Left colon (tissue), 2 donors: ENCODE measurements at places on chromosomes 13 and 19. TPM values are rescaled to one million over a fixed set of nuclear protein-coding genes. Genes with fewer than 3 reads are reported as not detected.
A peak's percentile ranks its signal among the peaks of the same experiment; 100 is the strongest.

GRCh38 chr19:41376998-41377365 is 649 bp downstream of the TMEM91 start:
- no peak for DNase-seq

DNA sequence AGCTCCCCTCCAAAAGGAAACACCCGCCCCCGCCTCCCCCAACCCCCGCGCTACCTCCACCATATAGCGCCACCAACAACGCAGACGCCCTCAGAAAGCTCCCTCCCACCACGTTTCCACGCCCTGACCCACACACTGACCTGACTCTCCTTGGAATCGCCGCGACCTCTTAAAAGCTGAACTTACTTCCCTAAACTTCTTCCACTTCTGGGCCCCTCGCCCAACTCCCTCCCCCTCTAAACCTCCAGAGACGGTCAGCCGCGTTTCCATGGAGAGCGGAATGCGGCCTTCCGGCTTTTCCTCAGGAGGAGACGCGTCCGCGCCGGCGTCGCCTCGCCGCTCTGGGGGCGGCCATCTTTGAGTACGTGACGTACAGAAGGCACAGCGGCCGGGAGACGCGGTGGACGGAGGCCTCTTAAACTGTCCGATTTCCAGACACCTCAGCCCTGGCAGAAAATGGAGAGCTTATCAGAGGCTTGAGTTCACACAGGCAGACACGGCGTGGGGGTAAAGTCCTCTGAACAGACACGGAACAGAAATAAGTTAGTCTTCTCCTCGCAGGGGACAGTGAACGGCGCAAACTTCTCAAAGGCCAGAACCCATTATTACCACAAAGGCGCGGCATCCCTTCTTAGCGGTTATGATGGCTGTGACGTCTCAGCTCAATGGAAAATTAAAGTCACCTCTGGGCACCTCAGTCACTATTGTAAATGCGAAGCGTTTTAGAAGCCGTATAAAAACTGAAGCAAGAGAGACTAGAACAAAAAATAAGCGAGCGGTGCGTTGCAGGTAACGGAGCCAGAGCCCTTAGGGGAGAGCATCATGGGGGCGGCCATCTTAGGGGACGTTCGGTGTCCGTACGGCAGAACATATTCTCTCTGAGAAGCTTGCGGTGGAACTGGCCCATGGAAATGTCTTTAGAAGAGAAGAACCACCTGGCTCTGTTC is at the start of gene ZNF432:
ZNF432 (minus strand) TSS at position 284 of the 947 bp plus-strand sequence. CDS start 1,970 bp downstream, outside the sequence.
- DNase-seq: peak; percentile 90

GRCh38 chr13:99610702-99611289 is 109.5 kb downstream of the TM9SF2 start:
- no peak for DNase-seq

DNA sequence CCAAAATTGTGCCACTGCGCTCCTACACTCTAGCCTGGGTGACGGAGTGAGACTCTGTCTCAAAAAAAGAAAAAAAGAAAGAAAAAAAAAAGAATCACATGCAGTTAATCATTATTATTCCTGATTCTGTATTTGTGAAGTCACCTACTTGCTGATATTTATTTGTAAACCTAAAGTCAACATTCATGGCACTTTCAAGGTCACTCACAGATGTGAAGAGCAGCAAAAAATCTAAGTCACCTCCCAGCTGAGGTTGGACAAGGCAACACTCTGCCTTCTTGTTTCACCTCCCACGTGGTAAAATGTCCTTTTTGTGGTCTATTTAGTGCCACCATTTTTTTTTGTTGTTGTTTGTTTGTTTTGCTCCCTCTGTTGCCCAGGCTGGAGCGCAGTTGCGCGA is 26.5 kb downstream of the WDR88 start:
- no peak for DNase-seq

DNA sequence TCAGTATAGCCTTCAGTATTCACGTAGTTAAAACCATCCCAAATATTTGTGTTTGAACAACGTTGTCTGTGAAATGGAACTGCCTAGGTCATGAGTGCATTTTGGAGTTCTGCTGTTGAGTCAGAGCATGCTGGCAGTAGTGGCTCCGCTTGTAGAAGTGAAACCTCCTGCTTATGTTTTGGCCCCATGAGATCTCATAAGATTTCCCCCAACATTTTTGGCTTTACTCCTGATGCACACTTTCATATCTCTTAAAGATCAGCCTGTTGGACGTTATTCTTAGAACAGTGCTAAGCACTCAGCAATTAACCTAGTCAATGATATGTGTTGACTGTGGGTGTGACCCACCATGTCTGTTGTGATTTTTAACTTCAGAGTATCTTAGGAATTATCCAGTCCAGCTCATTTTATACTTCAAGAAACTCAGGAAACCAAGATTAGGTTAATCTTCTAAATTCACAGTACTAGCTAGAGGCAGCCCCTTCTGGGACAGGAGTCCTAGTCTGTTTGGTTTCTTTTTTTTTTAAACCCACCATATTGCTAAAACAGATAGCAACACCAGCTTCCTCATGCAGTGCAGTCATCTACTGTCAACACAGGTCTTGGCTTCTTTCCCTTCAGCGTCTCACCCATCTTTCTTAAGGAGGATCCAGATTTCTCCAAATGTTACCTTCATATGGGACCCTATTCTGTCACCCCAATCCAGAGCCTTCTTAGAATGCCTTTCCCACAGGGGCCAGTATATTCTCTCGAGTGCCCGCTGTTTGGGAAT is 26.2 kb downstream of the RAP2A start:
- no peak for DNase-seq

GRCh38 chr13:112971288-112971643 is 2.3 kb downstream of the MCF2L start:
- DNase-seq: no peak

DNA sequence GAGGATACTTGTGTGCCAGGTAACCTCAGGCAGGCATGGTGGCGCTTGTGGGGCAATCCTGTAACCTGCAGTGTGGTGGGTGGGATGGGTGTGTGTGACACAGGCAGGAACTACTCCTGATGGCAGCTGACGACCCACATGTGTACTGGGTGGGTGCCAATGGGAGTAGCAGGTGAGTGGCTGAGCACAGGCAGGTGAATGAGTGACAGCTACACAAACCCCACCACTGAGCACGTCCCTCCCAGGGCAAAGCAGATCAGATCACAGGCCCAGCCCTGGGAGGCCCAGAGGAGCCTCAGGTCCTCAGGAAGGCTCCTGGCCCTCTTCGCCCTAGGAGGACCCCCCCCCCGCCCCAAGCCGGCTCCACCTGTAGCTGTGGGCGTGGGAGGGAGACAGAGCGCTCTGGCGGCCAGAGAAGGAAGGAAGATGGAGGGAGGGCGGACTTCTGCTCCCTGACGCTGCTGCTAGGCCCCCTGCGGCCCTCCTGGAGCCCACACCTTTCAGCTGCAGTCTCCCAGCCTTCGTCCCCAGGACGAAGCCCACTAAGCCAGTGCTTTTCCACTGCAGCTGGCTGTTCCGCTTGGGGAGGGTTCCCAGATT is 1.3 kb upstream of the ZNF181 start:
- DNase-seq: peak; percentile 32

DNA sequence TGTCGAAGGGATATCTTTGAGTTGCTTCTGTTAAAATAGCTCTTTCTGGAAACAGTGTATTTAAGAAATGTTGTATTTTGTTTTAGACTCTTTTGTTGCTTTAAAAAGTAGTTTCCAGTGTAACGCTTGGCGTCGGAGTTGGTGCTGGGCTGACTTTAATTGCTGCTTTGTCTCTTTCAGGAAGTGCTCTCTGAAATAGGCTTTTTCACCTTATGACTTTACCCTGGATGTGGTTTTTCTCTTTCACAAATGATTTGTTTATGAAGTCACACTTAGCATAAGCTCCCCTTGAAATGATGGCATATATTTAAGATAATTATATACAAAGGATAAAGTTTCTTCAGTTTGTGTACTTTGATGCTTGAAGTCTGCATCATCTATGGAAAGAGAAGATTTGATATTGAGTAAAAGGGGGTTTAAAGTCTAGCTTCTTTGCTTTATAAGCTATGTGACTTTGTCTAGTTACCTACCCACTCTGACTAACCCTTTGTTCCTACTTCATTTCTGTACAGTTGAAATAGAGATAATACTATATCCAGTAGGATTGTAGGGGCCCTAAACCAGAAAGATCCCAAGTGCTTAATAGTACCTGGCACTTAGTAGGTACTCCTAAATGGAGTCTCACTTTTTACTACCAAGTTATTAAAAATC is at the start of gene GPR18:
GPR18 (minus strand) TSS at position 170 of the 651 bp plus-strand sequence. CDS start 2,507 bp downstream, outside the sequence.
- DNase-seq: no peak

ZNF585A gene
- 10.3 TPM for total RNA-seq

LILRA2 gene
- 0.55 TPM for total RNA-seq
